COLO829 (cell line): ENCODE measurements at places on chromosomes 5 and 9.
A peak's percentile ranks its signal among the peaks of the same experiment; 100 is the strongest.

- no peak for DNase-seq
Measured at GRCh38 chr9:26537211-26537610, 355.4 kb downstream of the CAAP1 start.

- DNase-seq = peak; percentile 81
Measured at GRCh38 chr5:38104497-38105230, 153.7 kb upstream of the EGFLAM start.

- DNase-seq = no peak
Measured at GRCh38 chr9:84781458-84781857, 111.9 kb downstream of the NTRK2 start.

DNA sequence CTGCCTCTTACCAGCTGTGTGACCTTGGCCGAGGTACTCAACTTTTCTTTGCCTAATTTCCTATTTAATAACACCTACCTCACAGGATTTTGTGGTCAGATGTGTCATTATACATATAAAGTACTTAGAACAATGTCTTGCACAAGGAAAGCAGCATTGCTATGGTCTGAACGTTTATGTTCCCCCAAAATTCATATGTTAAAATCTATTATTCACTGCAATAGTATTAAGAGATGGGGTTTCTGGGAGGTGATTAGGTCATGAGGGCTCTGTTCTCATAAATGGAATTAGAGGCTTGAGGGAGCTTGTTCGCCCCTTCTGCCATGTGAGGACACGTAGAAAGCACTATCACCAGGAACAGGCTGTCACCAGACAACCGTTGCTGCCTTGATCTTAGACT lies 10.9 kb upstream of the RNF145 start:
- DNase-seq = no peak

DNA sequence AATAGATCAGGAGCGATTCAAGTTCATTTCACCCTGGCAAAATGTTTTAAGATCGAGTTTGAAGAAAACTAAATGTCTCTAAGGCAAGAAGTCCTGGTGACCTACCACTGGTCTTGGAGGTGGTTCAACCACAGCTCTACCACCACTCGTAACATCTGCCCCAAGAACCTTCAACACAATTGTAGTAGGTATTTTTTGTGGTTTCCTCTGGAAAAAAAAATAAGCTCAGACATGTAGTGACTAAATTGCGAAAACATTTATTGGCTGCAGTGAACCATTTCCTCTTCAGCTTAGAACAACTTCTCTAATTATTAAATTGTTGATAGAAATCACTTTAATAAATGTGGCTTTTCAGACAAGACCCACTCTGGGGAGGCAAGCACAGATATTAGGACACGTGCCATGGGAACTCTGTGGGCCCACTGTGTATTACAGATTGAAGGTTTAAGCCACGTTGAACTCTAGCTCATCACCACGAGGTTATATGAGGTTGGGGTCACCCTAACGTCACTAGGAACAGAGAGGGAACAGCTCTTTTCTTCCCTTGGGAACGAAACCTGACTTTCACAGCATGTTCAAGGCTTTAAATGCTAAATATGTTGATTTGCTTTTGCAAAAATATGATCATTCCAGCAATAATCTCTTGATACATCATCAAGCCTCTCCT lies 142.9 kb downstream of the HSD17B3 start:
- DNase-seq = no peak

DNA sequence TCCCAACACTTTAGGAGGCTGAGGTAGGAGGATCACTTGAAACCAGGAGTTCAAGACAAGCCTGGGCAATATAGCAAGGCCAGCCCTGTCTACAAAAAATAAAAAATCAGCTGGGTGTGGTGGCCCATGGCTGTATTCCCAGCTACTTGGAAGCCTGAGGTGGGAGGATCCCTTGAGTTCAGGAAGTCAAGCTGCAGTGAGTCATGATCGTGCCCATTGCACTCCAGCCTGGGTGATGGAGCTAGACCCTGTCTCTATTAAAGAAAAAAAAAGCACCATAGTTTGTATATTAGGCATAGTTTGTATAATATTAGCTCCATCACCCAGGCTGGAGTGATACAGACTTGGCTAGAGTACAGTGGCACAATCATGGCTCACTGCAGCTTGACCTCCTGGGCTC lies 9.6 kb upstream of the NME5 start:
- DNase-seq = no peak

DNA sequence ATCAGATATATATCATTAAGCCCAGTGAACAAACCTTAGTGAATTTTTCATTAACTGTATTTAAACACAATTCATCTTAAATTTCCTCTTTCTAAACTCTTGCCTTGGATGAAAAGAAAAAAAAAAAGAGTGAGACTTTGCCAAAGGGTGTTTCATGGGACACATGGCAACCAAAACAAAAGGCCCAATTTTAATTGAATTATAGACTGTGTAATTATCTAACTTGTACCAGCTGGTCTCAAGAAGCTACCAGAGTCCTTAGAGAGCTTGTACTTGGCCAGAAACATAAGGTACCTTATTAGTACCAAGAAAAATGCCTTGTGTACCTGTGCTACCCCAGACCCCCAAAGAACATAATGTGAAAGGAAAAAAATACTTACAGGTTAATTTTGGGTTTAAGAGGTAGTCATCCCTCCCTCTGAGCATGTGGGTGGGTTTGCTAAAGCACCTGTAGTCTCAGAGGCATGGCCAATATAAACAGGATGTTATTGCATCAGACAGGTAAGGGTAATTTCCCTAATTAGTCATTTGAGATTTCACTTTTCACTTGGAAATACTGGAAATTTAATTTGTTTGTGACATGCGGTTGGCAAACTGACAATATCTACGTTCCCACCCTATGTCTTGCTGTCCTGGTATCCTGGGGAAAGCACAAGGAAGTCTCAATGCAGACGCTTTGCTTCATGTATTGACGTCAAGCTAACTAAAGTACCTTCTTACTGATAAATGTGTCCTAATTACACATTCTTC lies 90.1 kb downstream of the SNCAIP start:
- DNase-seq = no peak

DNA sequence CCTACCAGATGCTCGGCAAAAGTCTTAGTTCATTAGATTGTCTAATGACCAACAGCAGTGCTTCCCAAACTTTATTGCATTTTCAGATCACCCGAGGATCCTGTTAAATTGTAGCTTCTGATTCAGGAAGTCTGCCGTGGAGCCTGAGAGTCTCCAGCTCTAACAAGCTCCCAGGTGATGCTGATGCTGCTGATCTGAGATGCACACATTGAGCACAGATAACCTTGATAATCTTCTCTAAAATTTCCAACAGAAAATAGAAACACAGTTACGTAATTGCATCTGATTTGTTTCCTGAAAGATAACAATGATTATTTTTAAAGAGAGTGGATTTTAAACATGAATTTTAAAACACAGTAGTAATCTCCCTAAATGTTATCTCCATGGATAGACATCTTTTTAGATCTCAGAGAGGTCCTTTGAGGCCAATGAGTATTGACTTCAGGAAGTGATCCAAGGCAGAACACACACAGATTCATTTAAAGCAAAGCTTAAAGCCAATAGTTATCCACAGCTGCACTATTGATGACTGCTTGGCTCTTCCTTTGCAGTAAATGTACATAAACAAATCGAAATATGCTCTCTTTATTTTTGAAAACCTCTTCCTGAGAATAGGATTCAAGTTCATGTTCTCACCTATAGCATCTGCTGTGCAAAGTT lies 122.8 kb upstream of the TNPO1 start:
- DNase-seq = no peak

- DNase-seq = peak; percentile 75
Measured at GRCh38 chr5:136042665-136043121, 13.9 kb downstream of the TGFBI start.

DNA sequence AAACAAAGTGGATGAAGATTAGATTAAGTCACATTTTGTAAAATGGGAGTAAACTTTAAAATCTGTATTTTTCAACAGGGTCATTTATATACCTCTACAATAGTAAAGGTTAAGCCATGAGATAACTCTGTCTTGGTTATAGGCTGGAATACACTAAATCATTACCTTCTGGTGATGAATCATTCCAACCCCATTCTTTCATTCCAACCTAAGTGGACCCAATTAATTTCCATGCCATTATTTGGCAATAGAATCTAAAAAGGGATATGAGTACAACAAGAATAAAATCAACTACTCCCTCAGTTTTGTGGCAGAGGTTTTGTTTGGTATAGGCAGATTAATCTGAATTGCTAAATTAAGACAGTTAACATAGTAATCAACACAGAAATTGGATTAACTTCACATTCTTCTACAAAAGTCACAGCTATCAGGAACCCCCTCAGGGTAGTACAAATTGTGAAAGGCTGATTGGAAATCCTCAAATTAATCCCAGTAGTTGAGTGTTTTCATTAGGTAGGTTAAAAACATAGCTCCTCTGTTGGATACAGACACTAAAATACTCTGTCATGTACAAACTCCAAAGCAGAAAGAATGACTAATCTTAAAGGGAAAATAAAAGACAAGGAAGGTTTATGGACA lies 54.2 kb downstream of the ELAVL2 start:
- no peak for DNase-seq

DNA sequence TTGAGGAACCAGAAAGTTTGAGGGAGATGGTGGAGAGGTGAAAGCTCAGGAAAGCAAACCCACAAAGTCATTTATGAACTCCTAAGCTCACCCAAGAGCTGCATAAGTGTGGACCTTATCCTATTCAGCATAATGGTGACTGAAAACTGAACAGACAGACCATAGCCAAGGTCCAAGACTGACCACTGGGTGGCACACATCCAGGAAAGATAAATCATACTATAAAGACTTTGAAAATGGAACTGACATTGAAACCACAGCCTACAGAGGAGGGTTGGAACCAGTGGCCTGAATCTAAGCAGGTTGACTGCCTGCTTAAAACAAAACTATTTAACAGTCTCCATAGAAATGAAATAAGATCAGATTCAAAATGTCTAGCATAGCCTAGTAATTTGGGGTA lies 121.0 kb upstream of the RGS7BP start:
- DNase-seq = peak; percentile 1

- no peak for DNase-seq
Measured at GRCh38 chr9:124688238-124688904, 82.7 kb downstream of the NR6A1 start.

- DNase-seq = no peak
Measured at GRCh38 chr5:180624587-180624986, 24.8 kb downstream of the FLT4 start.

- DNase-seq = no peak
Measured at GRCh38 chr9:88071331-88071730, 66.9 kb downstream of the SPATA31C2 start.

DNA sequence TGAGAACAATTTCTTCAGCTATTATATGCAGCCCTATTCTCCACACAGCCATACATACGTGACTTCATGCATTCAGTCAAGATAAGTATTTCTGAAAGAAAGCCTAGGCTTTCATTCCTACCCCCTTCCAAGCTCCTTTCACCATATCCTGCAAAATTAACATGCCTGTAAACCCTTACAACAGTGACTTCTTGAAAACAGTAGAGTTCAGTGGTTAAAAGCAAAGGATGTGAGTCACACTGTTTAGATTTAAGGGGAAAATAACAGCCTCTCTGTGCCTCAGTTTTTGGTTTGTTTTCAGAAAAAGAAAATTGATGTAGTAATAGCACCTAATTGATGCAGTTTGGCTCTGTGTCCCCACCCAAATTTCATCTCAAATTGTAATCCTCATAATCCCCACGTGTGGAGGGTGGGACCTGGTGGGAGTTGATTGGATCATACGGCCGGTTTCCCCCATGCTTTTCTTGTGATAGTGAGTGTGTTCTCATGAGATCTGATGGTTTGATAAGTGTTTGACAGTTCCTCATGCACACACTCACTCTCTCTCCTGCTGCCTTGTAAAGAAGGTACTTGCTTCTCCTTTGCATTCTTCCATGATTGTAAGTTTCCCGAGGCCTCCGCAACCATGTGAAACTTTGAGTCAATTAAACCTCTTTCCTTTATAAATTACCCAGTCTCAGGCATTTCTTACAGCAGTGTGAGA lies 264.8 kb downstream of the CETN3 start:
- peak; percentile 57 for DNase-seq
